ENCODE measurements at places on chromosomes 5 and 9.

GRCh38 chr5:16644301-16644889, 27.6 kb upstream of the RETREG1 start:
- DNase-seq = no peak

DNA sequence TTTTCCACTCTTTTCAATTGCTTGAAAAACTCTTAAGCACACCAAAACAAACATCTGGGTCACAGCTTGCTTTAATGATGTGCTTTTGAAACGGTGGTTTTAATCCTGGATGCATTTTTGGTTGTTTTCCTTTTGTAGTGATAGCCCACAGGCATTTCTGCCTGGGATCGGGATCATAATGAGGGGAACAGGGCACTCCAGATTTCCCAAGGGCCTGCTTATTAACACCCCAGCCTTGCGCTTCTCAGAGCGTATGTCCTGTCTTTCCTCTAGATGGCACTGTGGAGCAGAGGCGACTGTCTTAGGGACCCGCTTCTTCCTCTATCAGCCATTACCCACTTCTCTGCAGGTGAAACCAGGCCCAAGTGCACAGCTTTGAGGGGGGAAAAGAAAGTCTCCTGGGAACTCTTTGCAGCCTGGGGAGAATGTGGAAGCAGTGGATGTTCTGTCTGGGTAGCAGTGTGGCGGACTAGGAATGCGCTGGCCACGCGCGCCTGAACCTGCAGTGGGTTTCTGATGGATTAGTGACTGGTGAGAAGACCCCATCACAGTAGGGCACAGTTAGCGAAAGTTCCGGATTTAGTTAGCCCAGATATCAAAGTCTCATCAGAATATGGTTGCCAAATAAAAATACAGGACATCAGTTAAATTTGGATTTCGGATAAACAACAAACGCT, 190.1 kb downstream of the GNA14 start:
- DNase-seq = peak; percentile 70

GRCh38 chr5:122218778-122219177, 89.4 kb downstream of the ZNF474 start:
- no peak for DNase-seq

- no peak for DNase-seq
These were observed 23.0 kb downstream of the EPB41L4B start for GRCh38 chr9:109297899-109298298.

DNA sequence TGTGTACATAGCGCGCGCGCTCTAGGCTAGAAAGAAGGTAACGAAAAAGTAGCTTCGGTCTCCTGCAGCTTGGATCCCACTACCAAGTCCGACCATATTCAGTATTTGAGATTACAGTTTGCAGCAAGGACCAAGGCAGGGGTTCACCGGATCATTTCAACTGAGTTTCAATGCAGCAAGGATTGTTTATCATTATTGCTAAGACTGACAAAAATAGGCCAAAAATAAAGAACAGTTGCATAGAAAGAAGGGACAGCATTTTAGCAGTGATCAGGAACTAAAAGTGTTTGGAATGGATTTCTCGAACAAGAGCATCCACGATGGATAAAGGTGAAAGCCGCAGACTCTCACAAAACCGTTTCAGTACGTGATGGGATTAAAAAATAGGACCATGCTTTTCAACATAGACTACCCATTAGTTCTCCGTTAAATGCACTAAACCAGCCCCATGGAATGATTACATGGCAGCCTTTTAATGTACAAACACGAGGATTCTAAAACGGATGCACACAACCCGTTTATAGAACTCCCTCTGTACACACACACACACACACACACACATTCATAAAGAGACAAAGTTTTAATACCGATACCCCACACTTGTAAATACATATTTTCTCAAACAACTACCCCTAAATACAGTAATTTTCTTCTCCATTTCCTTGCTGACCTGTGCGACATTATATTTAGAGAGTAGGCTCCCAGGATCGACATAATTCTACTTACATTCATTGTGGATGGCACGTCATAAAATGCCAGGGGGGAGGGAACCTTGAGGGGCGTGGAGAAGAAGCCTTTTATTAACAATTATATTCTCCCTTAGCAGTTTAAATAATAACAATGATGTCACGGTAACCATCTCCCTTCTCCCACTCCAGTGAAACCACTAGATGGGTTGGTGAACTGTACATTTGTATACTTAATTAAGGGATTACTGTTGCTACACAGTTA, 197.1 kb downstream of the MEF2C start:
- DNase-seq = no peak

GRCh38 chr5:643811-644271, 31.7 kb downstream of the CEP72 start:
- DNase-seq = no peak

- DNase-seq = no peak
These were observed 187.1 kb downstream of the MEF2C start for GRCh38 chr5:88695931-88696330.

DNA sequence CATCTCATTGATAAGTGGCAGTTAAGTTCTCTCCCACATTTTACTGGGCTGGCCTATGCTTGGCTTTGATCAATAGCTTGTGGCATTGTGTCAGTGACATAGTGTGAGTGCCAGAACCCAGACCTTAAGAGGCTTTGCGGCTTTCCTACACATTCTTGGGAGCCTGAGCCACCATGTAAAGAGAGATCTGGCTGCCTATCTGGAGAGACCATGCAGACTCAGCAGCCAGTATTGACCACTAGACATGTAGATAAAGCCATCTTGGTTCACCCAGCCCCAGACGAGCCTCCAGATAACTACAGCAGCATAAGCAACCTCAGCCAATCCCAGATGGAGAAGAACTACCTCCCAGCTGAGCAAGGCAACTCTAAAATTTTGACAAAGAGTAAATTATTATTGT, 28.6 kb downstream of the C9orf153 start:
- DNase-seq = no peak

- DNase-seq = no peak
These were observed 50.7 kb downstream of the ITGA2 start for GRCh38 chr5:53039855-53040254.

- no peak for DNase-seq
These were observed 85.4 kb upstream of the IL7R start for GRCh38 chr5:35771300-35771699.

- no peak for DNase-seq
These were observed 14.4 kb downstream of the ERGIC1 start for GRCh38 chr5:172848419-172848818.
